ENCODE measurements at places on chromosomes 6 and 20.

DNA sequence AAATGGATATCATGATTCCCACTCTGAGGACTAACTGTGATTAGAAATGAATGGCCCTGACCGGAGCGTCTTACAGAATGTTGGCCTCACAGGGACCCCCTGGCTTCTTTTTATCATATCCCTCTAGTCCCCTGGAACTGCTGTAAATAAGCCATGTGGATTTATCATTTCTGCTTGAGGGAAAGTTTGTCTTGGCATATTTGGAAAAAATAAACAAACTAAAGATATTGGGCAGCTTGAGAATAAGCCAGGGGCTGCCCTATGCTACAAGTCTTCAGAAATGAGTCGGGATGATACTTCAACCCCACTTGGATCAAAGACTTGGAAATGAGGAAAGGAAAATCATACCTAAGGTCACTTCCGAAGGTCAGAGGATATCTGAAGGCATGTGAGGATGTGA lies 179.1 kb downstream of the THBS2 start:
- H3K27me3 ChIP-seq: peaks cover 4% of the 10 kb centered on the region
- DNase-seq: no peak
- no peak overlapping the region for H3K4me3 ChIP-seq
- H3K4me1 ChIP-seq: no peaks in the 10 kb centered on the region

GRCh38 chr20:17685168-17685567 lies 3.1 kb upstream of the RRBP1 start:
- no peak overlapping the region for H3K4me3 ChIP-seq
- H3K4me1 ChIP-seq: peaks cover 13% of the 10 kb centered on the region
- H3K27me3 ChIP-seq: peaks cover 63% of the 10 kb centered on the region

GRCh38 chr6:47686411-47686810 lies 12.0 kb upstream of the ADGRF4 start:
- H3K4me1 ChIP-seq: no peaks in the 10 kb centered on the region
- no peak overlapping the region for H3K4me3 ChIP-seq
- H3K27ac ChIP-seq: no peak overlapping the region

GRCh38 chr20:54209216-54209813 lies 1.4 kb downstream of the PFDN4 start:
- H3K4me1 ChIP-seq: peaks cover 25% of the 10 kb centered on the region
- DNase-seq: no peak
- H3K27me3 ChIP-seq: peaks cover under 1% of the 10 kb centered on the region

GRCh38 chr6:38503032-38503773 lies 136.5 kb downstream of the BTBD9 start:
- H3K4me1 ChIP-seq: no peaks in the 10 kb centered on the region
- no peak overlapping the region for H3K27ac ChIP-seq
- no peak overlapping the region for H3K4me3 ChIP-seq
- no peaks in the 10 kb centered on the region for H3K27me3 ChIP-seq
- H3K36me3 ChIP-seq: no peaks in the 10 kb centered on the region

- no peak overlapping the region for H3K4me3 ChIP-seq
- no peak for DNase-seq
- H3K4me1 ChIP-seq: no peaks in the 10 kb centered on the region
- no peaks in the 10 kb centered on the region for H3K36me3 ChIP-seq
- no peaks in the 10 kb centered on the region for H3K27me3 ChIP-seq
These were observed 38.0 kb downstream of the KIF16B start for GRCh38 chr20:16535277-16535676.

DNA sequence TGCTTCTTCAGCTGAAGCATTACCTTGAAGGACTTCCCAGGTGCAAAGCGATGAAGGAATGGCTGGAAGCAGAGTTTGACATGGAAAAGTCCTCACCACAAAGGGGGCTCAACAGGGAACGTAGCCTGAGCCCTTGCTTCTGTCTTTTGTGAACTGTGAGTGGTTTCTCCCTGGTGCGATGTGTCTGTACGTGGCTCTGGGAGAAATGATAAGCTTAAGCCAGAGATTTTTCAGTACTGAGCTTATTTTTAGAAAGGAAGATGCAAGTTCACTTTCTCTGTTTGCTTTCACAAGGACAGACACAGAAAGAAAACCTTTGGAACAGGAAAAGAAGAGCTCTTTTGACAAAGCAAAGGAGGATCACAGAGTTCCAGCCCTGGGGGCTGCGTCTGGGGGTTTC lies 79.4 kb downstream of the DACT2 start:
- H3K27me3 ChIP-seq: no peaks in the 10 kb centered on the region
- no peak for DNase-seq
- no peak overlapping the region for H3K27ac ChIP-seq

- H3K27ac ChIP-seq: no peak overlapping the region
- no peaks in the 10 kb centered on the region for H3K36me3 ChIP-seq
- H3K4me1 ChIP-seq: no peaks in the 10 kb centered on the region
- H3K27me3 ChIP-seq: peaks cover 13% of the 10 kb centered on the region
These were observed 212.9 kb upstream of the PRND start for GRCh38 chr20:4508773-4509172.

GRCh38 chr6:65646544-65646943 lies 60.5 kb downstream of the EYS start:
- no peak overlapping the region for H3K4me3 ChIP-seq
- H3K4me1 ChIP-seq: no peaks in the 10 kb centered on the region
- H3K27ac ChIP-seq: no peak overlapping the region
- H3K27me3 ChIP-seq: no peaks in the 10 kb centered on the region
- no peaks in the 10 kb centered on the region for H3K36me3 ChIP-seq

DNA sequence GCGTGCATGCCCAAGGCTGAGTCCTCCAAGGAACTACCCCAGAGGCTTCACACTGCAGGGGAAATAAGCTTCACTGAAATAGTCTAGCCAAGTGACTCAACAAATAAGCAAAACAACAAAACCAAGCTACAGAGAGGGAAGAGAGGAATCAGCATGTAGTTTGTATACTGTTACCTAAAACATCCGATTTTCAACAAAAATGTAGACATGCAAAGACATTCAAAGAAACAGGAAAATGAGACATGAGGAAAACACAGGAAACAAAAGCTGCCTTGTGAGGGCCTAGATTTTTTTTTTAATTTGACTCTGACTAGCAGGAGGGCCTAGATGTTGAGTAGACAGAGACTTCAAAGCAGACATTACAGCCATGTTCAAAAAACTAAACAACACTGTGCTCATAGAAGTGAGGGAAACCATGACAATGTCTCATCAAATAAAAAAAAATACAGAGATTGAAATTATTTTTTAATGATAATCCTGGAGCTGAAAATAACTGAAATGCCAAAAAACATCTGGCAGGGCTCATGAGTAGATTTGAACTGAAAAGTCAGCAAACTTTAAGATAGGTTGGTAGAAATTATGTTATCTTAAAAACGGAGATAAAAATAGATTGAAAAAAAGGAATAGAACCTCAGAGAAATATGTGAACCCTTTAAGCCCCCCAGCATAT lies 16.4 kb upstream of the KIF25 start:
- no peaks in the 10 kb centered on the region for H3K36me3 ChIP-seq
- no peaks in the 10 kb centered on the region for H3K27me3 ChIP-seq
- H3K4me3 ChIP-seq: no peak overlapping the region

DNA sequence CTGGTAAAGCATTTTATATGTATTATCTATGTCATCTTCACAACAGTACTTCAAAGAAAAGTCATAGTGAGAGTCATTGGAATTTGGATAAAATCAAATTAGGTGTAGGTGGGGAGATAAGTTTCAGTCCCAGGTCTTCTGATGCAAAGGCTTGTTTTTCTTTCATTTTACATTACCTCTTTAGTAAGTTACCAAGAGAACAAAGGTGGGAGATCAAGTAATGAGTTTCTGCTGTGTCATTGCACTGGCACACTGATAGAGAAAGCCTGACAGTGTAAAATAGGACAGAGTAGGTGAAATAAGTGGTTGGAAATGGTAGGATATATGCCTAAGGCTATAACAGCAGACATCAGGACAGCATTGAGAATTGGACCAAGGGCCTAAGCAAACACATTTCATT lies 250.4 kb downstream of the NKAIN2 start:
- no peaks in the 10 kb centered on the region for H3K4me1 ChIP-seq
- no peak overlapping the region for H3K27ac ChIP-seq
- no peaks in the 10 kb centered on the region for H3K27me3 ChIP-seq
- H3K4me3 ChIP-seq: no peak overlapping the region
- no peak for DNase-seq

DNA sequence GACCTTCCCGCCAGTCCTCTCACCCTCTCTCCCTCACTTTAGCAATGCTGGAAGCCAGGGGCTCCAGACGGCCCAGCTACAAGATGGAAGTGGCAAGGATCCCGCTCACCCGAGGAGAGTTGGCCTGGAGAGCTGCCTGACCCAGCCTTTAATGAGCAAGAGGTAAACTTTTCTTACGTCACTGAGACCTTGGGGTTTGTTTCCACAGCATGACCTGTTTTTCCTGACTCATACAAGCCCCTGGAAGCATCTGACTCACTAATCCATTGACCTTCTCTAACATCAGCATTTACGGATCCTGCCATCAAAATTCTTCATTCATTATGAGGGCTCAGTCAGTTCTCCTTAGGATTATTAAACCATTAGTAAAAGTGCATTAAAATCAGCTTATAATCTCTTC lies 120.4 kb downstream of the MYLK4 start:
- H3K4me3 ChIP-seq: no peak overlapping the region
- H3K36me3 ChIP-seq: no peaks in the 10 kb centered on the region
- no peak for DNase-seq

DNA sequence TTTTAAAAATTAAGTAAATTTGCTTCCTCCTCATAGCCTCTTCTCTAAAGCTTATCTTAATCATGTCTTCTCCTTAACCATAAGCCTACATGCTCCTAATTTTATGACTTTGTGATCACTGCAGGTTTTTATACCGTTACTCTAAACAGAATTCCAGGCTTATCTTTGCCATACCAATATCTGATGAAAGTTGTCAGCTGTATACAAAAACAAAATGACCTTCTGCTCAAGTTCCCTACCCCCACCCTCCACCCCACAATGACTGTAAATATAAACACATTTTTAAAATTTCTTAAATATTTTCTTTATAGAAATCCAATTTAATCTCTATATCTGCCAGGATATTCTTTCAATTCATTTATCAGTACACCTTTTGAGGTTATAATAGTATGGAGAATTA lies 60.5 kb upstream of the SGK1 start:
- H3K27me3 ChIP-seq: no peaks in the 10 kb centered on the region
- peaks cover 45% of the 10 kb centered on the region for H3K4me1 ChIP-seq
- H3K4me3 ChIP-seq: no peak overlapping the region
- H3K27ac ChIP-seq: peak overlapping the region; percentile 42

DNA sequence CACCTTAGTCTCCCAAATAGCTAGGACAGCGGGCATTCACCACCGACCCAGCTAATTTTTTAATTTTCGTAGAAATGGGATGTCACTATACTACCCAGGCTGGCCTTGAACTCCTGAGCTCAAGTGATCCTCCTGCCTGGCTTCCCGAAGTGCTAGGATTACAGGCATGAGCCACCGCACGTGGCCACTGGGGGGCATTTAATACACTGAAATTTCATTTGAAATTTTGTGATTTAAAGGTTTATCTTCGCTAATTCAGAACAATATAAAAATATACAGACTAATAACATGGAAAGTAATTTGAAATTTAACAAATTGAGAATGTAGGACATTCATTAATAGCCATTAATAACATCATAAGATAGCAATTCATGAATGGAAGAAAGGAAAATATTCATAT lies 20.5 kb upstream of the TBC1D32 start:
- DNase-seq: no peak
- H3K4me1 ChIP-seq: no peaks in the 10 kb centered on the region
- no peaks in the 10 kb centered on the region for H3K36me3 ChIP-seq
- no peaks in the 10 kb centered on the region for H3K27me3 ChIP-seq
- H3K4me3 ChIP-seq: no peak overlapping the region

GRCh38 chr6:32604434-32604877 lies 14.8 kb upstream of the HLA-DRB1 start:
- H3K27me3 ChIP-seq: peaks cover 9% of the 10 kb centered on the region
- H3K4me3 ChIP-seq: no peak overlapping the region
- no peak for DNase-seq
- H3K36me3 ChIP-seq: peaks cover 2% of the 10 kb centered on the region
- peaks cover 25% of the 10 kb centered on the region for H3K4me1 ChIP-seq

DNA sequence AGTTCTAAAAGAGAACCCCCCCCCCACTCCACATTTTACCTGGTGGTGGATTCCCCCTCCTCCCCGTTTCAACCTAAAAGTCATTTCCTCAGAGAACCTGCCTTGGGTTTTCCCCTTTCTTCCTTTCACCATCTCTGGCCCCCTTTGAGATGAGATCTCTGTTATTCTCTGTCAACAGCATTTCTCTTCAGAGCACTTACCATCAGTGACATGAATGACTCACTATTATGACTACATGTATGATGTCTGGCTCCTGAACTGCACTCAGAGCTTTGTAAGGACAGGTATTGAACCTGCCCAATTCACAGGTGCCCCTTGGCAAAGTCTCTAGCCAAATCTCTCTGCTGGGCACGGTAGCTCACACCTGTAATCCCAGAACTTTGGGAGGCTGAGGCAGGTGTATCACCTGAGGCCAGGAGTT lies 61.4 kb upstream of the JARID2 start:
- no peak for DNase-seq
- H3K4me1 ChIP-seq: peaks cover 14% of the 10 kb centered on the region
- H3K27me3 ChIP-seq: no peaks in the 10 kb centered on the region
- H3K36me3 ChIP-seq: no peaks in the 10 kb centered on the region
- H3K27ac ChIP-seq: peak overlapping the region; percentile 20

DNA sequence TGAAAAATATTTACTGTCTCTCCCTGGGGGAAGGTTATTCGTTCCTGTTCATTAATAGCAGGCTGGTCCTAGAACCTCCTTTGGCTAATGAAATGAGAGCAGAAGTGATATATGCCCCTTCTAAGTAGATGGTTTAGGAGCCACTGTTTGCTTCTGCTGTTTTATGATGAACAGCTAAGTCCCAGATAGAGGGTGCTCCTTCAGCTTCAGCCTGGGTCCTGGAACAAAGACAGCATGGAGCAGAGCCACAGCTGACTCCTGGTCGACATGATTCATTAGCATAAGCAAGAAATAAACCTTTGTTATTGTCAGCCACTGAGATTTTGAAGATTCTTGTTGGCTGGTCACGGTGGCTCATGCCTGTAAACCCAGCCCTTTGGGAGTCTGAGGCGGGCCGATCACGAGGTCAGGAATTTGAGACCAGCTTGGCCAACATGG lies 47.8 kb upstream of the ARMC2 start:
- no peak for DNase-seq
- H3K27ac ChIP-seq: no peak overlapping the region
- no peak overlapping the region for H3K4me3 ChIP-seq
- H3K4me1 ChIP-seq: peaks cover 42% of the 10 kb centered on the region

- H3K27me3 ChIP-seq: no peaks in the 10 kb centered on the region
- H3K27ac ChIP-seq: no peak overlapping the region
- no peak overlapping the region for H3K4me3 ChIP-seq
- H3K36me3 ChIP-seq: peaks cover 28% of the 10 kb centered on the region
- peaks cover 14% of the 10 kb centered on the region for H3K4me1 ChIP-seq
- no peak for DNase-seq
These were observed 16.6 kb downstream of the ZUP1 start for GRCh38 chr6:116651916-116652315.

DNA sequence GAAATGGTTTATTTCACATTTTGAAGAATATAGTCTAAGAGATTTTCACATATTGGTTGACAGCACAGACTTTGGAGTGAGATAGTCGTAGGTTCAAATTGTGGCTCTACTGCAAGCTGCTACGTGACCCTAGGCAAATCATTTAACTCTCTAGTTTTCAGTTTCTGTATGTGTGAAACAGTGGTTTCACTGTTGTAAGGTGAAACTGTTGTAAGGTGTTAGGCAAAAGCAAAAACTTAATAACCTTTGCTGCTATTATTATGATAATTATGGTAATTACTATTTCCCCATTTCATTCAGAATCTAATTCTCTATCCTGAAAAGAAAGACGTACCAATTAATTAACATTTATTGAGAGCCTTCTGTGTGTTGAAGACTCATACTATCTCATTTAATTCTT lies 144.2 kb downstream of the REV3L start:
- H3K36me3 ChIP-seq: peaks cover 12% of the 10 kb centered on the region
- H3K4me1 ChIP-seq: peaks cover 9% of the 10 kb centered on the region
- no peak for DNase-seq
- H3K4me3 ChIP-seq: no peak overlapping the region
- no peaks in the 10 kb centered on the region for H3K27me3 ChIP-seq
- no peak overlapping the region for H3K27ac ChIP-seq

Data from activated naive CD4-positive, alpha-beta T cell treated with anti-CD3 and anti-CD28 coated beads, Interleukin-2, amount 10 ng/mL, durations not matched to agents 7 days and 5 days (primary cell).